Choroid plexus epithelial cell (primary cell): ENCODE measurements at places on chromosomes 13 and 19.

- DNase-seq = no peak
Measured at GRCh38 chr19:39554701-39555311, 14.8 kb upstream of the EID2 start.

DNA sequence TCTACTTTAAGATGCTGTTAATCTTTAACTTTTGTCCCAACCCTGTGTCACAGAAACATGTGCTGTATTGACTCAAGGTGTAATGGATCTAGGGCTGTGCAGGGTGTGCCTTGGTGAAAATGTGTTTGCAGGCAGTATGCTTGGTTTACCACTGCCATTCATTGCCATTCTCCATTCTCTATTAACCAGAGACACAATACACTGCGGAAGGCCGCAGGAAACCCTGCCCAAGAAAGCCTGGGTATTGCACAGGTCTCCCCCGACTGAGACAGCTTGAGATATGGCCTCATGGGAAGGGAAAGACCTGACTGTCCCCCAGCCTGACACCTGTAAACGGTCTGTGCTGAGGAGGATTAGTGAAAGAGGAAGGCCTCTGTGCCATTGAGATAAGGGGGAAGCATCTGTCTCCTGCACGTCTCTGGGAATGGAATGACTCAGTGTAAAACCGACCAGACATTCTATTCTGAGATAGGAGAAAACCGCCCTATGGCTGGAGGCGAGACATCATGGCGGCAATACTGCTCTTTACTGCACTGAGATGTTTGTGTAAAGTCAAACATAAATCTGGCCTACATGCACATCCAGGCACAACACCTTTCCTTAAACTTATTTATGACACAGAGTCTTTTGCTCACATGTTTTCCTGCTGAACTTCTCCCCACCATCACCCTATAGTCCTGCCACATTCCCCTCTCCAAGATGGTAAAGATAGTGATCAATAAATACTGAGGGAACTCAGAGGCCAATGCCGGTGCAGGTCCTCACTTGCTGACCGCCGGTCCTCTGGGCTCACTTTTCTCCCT, 13.1 kb upstream of the ZNF888 start:
- DNase-seq = no peak

DNA sequence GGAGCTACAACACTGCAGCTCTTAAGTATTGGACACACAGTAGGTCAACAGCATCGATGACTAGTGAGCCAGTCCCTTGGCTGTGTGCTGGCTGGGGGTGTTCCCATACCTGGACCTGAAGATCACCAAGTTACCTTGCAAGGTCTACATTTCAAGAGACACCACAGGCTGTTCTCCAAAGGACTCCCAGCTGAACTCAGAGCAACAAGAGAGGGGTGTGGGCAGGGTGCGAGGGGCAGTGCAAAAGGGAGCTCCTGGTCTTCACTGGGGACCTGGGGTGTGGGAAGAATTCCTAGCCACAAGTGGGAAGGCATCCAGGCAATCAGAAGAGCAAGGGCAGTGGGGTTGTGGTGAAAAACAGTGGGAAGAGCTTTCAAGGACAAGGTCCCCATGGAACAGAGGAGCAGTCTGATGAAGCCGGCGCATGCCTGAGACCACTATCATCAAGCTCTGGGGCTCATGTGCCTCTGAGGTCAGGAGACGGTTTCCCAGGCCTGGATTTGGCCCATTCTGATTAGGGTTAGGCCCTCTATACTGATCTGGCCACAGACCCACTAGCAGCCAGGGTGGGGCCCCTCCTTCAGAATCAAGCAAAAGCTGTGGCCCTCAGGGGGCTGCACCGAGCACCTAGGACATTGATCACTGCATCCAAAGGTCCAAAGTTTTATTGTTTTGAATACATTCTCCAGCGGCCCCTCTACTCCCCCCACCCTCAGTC, 4.7 kb upstream of the GSK3A start:
- DNase-seq = no peak

GRCh38 chr19:51726049-51726448, 2.3 kb upstream of the HAS1 start:
- peak; percentile 98 for DNase-seq

GRCh38 chr19:41321204-41321599, 11.2 kb downstream of the CCDC97 start:
- no peak for DNase-seq
